Central memory CD4-positive, alpha-beta T cell (primary cell): ENCODE measurements at places on chromosomes 2 and 18.
A peak's percentile ranks its signal among the peaks of the same experiment; 100 is the strongest.

- no peak for DNase-seq
Observed at GRCh38 chr2:30074023-30074422, 72.8 kb upstream of the YPEL5 start.

- DNase-seq: no peak
Observed at GRCh38 chr2:176067589-176068418, 16.0 kb downstream of the EVX2 start.

DNA sequence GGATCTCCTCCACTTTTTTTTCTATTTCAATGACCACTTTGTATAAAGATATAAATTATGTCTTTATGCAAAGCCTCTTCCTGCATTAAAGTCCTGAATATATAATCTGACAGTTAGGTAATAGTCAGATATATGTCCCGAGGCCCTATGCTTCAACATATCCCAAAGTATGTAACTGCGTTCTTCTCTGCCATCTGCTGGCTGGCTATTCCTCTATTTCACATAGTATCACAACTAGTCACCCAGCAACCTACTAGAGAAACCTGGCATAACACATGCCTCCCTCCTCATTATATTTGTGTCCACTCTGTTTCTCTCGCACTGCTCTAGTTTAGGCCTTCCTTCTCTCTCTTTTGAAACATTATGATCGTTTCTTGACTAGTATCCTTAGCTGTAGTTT lies 640.8 kb downstream of the DPP10 start:
- no peak for DNase-seq

DNA sequence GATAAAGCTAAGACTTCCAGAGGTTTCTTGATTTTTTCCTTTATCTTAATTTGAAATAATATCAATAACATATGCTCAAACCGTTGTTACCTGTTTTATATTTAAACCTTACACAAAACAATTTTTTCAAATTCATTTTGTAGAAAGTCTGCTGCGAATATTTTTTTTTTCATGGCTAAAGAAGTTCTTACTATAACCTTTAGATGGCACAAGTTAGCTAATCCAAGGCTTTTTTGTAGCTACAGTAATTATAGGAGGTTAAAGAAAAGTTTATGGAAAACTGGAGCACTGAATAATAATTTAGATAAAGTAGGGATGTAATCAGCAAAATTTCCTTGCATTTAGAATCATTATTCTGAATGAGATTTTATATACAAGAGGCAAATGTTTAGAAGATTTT lies 78.0 kb upstream of the PNPT1 start:
- no peak for DNase-seq

- no peak for DNase-seq
Observed at GRCh38 chr2:234218266-234219045, 168.0 kb downstream of the SPP2 start.

DNA sequence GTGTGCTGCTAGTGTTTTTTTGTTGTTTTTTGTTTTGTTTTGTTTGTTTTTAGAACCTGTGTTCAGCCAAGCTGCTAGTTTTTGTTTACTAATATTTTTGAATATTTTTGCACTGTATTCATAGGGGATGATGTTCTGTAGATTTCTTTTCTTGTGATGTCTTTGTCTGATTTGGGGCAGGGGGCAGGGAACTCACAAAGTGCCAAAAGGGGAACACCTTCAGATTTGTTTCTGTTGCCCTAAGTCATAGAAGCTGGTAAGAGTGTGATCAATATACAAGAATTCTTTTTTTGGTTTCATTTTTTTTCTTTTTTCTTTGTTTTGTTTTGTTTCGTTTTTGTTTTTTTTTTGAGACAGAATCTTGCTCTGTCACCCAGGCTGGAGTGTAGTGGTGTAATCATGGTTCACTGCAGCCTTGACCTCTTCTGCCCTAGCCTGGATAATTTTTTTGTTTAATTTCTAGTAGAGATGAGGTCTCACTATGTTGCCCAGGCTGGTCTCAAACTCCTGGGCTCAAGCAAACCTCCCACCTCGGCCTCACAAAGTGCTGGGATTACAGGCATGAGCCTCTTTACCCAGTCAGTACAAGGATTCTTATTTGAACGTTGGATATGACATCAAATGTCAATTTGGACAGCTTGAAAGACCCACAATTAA lies 30.7 kb downstream of the TCF23 start:
- DNase-seq: no peak

GRCh38 chr2:86025229-86025820 lies 80.4 kb downstream of the POLR1A start:
- no peak for DNase-seq

- no peak for DNase-seq
Observed at GRCh38 chr2:138298900-138299299, 202.7 kb upstream of the SPOPL start.

GRCh38 chr2:64214281-64215115 lies 70.3 kb upstream of the PELI1 start:
- peak; percentile 61 for DNase-seq

DNA sequence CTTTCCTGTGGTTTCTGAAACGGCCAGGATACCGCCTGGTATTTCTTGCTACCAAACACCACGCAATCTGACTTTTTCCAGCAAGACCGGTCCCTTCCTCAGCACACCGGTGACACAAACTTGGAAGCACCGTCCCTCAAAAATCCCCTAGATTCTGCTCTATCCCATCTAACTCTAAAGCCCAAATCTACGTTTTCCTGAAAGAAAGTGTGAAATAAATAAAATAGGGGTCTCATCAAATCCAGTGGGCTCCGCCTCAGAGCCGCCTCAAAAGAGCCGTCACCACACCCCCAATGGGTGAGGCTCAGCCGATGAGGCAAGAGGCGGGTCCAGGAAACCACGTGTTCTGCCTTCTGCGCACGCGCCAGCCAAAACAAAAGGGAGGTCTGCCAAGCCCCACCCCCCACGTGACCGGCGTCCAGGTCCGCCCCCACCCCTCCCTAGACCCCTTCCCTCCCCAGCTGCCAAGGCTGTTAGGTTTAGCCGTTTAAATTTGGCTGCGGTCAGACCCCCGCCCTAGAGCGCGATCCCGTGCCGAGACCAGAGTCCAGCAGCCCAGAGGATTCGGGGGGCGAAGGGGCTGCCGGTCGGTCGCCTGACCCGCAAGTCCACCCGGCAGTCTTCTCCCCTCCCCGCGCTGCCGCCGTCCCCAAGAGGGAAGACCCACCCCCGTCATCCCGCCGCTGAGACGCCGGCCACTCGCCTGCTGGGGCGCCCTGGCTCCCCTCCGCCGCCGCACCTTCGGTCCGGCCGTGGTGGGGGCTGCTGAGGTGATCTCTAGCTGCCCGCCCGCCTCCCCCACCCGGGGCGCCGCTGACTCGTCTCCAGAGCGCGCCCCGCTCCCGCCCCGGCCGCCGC lies 534 bp downstream of the KANSL1L start:
- peak; percentile 94 for DNase-seq
